Omental fat pad (tissue), 4 donors: ENCODE measurements at places on chromosomes 6 and 20.

DNA sequence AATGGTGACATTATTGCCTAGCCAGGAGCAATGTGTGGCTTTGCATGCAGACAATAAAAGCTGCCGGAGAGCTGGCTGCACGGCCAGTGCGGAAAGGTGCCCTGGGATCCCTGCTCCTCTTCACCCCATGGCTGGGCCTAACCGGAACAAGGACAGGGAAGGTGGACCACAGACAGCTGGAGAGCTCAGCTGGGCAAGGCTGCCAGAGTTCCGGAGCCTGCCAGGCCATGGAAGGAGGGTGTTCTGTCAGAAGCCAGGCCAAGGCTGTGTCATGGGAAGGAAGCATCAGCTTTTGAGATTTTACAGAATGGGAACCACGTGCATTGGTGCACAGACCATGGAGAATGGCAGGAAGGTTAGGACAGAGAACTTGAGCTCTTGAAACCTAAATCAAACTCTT lies 25.0 kb downstream of the MAP1LC3A start:
- no peak for DNase-seq

GRCh38 chr6:40164345-40164755 lies 230.1 kb upstream of the MOCS1 start:
- no peak for DNase-seq

- no peak for DNase-seq
These were observed 26.6 kb downstream of the RIN2 start for GRCh38 chr20:19784511-19785172.

DNA sequence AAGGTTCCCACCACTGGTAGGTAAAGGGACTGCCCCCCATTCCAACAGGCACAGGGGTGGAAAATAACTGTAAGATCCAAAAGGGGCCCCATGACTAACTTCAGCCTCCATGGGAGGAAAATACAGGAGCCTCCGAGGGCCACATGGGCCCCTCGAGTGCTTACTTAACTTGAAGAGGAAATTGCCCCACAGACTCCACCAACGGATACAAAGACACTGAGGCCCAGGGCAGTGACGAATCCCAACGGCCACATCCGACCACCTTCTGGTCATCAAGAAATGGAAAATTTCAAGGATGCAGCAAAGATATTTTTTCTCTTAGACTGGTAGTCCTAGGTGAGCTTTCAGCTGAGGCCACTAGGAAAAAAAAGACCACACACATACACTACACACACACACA lies 116.0 kb upstream of the MRPS10 start:
- DNase-seq = no peak
